ENCODE measurements at places on chromosomes 2 and 18.

DNA sequence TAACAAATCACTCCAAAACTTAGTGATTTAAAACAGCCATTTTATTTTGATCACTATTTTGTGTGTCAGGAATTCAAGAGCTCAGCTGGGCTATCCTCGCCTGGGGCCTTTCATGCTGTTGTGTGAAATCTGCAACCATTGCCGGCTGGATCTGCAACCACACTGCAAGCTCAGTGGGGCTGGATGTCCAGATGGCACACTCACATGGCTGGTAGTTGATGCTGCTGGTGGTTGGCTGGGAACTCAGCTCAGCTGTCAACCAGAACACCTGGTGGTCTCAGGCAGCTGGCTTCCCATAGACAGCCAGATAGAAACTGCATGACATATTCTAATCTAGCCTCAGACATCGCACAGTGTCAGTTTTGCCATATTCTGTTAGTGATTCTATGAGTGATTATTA lies 30.6 kb upstream of the AP1S3 start:
- no peak for DNase-seq

GRCh38 chr2:112916625-112917247 lies 5.8 kb downstream of the IL37 start:
- DNase-seq: no peak

- no peak for DNase-seq
These were observed 389.3 kb downstream of the IRS1 start for GRCh38 chr2:226410247-226410835.

GRCh38 chr2:54864096-54864495 lies 140.6 kb downstream of the EML6 start:
- no peak for DNase-seq

GRCh38 chr18:42514512-42514911 lies 559.5 kb downstream of the PIK3C3 start:
- peak; percentile 3 for DNase-seq

- DNase-seq: no peak
These were observed 12.7 kb downstream of the NEU4 start for GRCh38 chr2:241821460-241822263.

DNA sequence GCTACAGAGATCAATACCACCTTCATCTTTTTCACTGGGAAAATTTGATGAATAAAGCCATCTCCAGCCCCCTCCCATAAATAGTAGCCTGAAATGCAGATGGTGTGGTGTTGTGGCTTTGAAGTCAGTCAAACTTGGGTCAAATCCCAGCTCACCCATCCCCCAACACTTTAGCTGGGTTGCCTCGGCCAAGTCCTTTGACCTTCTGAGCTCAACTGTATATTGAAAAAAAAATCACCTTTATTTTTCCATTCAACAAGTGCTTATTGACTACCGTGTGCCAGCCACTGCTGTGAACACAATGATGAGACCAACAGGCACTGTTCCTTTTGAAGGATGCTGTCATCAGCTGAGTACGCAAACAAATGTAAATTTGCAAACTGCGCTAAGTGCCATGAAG lies 35.1 kb upstream of the NTSR2 start:
- DNase-seq: no peak

- no peak for DNase-seq
These were observed 74.9 kb upstream of the OTOF start for GRCh38 chr2:26552641-26553374.

DNA sequence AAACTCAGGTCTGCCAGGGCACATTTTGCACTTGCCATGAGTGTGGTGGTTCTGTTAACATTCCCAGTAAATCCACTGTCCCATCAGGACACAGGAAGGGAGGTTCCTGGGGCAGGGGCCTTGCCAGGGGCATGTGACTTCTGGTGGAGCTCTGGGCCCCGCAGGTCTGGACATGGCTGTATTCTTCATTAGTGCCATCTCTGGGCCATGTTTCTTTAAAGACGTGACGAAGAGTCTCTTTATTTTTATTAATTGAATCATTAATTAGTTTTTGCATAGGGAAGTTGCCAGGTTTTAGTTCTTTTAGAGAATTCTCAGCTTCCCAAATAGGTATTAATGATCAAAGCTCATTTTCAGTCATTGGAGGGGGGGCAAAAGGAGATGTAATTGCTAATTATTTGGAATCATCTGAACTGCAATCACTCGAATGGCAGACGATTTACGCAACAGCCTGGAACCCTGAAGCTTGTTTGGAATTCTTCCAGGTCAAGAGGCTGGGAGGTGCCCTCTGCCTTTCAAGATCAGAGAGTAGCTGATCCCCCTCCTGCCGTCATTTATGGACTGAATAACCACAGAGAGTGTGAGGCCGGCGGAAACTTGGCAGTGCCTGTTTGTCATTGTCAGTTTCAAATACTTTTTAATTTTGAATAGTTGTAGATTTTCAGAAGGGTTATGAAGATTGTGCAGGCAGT lies 106.2 kb downstream of the RTP5 start:
- DNase-seq: no peak

- DNase-seq: no peak
These were observed 105.9 kb downstream of the SOX11 start for GRCh38 chr2:5798084-5798483.

DNA sequence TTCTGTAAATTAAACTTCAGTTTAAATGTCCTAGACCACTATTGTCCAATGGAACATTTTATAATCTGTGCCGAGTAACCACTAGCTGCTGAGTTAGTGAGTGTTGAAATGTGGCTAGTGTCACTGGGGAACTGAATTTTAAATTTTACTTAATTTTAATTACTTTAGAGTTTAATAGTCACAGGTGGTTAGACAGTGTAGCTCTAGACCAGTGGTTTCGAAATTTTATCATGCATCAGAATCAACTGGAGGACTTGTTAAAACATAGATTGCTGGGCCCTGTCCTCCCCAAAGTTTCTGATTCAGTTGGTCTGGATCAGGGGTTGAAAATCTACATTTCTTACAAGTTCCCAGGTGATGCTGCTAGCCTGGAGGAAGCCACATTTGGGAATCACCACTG lies 110.4 kb downstream of the FMNL2 start:
- DNase-seq: no peak

All from epithelial cell of prostate (primary cell).